Mesendoderm (in vitro differentiated cells): ENCODE measurements at places on chromosomes 3 and 15.
A peak's percentile ranks its signal among the peaks of the same experiment; 100 is the strongest.

GRCh38 chr15:62428851-62429598, 263.9 kb upstream of the C2CD4B start:
- DNase-seq, result no peak

- no peak for DNase-seq
Measured at GRCh38 chr3:25057379-25057778, 370.7 kb upstream of the RARB start.

GRCh38 chr3:19945534-19945933, 1.4 kb upstream of the RAB5A start:
- no peak for DNase-seq

DNA sequence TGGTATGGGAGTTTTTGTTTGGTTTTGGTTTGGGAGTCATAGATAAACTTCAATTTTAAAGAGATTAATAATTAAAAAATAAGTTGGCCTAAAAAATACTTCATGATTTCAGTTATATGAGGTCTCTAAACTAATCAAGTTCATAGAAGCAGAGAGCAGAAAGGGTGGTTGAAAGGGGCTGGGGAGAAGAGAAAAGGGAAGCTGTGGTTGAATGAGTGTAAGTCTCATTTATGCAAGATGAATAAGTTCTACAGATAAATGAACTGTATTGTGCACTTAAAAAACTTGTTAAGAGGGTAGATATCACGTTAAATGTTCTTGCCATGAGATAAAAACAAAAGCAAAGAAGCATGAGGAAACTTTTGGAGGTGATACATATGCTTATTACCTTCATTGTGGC, 188.7 kb downstream of the NSUN3 start:
- DNase-seq, result no peak

DNA sequence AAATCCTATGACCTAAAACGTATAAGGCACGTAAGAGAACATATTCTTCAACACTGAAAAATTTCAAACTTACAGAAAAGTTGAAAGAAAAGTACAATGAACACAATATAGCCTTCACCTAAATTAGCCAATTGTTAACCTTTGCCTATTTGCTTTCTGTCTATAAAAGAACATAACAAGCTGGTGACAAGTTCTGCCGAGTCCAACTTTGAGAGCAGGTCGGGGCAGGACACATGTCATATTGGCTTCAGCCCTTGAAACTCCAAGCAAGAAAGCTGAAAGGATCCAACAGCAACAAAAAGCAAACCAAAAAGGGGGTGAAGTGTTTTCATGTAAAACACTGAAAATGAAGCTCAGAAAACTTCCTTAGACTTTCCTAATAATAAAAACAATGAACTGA, 59.1 kb downstream of the TBC1D2B start:
- no peak for DNase-seq

- DNase-seq, result no peak
Measured at GRCh38 chr15:101620671-101621070, 31.5 kb downstream of the TM2D3 start.

DNA sequence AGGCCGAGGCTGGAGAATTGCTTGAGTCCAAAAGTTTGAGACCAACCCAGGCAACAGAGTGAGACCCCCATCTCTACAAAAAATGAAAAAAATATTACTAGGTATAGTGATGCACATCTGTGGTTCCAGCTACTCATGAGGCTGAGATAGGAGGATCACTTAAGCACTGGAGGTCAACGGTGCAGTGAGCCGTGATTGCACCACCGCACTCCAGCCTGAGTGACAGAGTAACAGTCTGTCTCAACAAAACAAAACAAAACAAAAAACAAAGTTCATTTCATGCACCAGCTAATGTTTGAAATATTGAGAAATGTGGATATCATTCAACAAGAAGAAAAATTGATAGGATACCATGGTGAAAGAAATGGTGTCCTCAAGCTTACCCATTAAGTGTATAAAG, 450.5 kb upstream of the TPRG1 start:
- no peak for DNase-seq

- DNase-seq, result peak; percentile 87
Measured at GRCh38 chr3:79769229-79769628, 1.4 kb upstream of the ROBO1 start.

GRCh38 chr15:40852529-40852928, 8.7 kb downstream of the SPINT1 start:
- DNase-seq, result no peak

DNA sequence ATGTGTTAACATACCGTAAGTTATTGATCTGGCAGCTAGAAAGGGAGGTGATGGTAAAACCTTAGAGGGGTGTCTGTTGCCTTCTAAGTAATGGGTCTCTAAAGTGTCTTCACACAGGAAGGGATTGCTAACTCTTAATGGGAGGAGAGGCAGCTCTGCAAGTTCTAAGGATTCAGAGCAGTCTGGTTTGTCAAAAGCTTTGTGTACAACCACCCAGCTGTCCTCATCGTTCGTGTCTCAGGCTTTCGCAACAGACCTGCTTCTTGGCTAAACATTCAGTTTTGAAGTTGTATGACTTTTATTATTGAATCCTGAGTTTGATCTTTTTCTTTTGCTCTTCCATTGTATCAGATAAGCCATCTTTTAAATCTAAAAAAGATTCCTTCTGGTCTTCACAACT, 404.9 kb downstream of the SQOR start:
- DNase-seq, result no peak

GRCh38 chr3:39021465-39022285, 30.1 kb downstream of the SCN11A start:
- DNase-seq, result peak; percentile 49

GRCh38 chr15:84910928-84911623, 26.6 kb downstream of the SLC28A1 start:
- DNase-seq, result no peak
